ENCODE measurements at places on chromosomes 5 and 9.

- no peak for DNase-seq
These were observed 261.4 kb upstream of the KLF4 start for GRCh38 chr9:107750741-107751566.

DNA sequence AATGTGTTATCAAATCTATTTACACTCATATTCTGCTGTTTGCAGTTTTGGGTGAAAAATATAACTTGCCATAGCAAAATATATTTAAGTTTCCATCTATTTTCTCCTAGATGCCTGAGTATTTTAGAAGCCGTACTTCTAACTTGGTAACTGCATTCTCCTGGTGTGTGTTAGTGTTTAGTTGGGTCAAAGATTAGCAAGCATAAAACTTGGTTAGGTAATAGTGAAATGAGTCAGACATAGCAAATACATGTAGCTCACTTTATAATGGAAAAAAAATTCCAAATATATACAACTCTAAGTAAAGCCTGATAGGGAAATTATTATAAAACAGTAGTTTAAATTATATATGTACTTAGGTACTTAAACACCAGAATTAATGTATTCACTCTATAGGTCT, 640.7 kb upstream of the ST8SIA4 start:
- DNase-seq, result no peak

GRCh38 chr5:109844695-109845094, 155.0 kb downstream of the MAN2A1 start:
- DNase-seq, result no peak

- DNase-seq, result peak; percentile 66
These were observed 1.5 kb upstream of the SHC3 start for GRCh38 chr9:89179895-89180734.

- no peak for DNase-seq
These were observed 211.8 kb downstream of the FANCC start for GRCh38 chr9:95105519-95106287.

- no peak for DNase-seq
These were observed 118.5 kb downstream of the COL23A1 start for GRCh38 chr5:178471711-178472110.

GRCh38 chr5:139265001-139265400, 28.5 kb upstream of the MATR3 start:
- DNase-seq, result no peak

DNA sequence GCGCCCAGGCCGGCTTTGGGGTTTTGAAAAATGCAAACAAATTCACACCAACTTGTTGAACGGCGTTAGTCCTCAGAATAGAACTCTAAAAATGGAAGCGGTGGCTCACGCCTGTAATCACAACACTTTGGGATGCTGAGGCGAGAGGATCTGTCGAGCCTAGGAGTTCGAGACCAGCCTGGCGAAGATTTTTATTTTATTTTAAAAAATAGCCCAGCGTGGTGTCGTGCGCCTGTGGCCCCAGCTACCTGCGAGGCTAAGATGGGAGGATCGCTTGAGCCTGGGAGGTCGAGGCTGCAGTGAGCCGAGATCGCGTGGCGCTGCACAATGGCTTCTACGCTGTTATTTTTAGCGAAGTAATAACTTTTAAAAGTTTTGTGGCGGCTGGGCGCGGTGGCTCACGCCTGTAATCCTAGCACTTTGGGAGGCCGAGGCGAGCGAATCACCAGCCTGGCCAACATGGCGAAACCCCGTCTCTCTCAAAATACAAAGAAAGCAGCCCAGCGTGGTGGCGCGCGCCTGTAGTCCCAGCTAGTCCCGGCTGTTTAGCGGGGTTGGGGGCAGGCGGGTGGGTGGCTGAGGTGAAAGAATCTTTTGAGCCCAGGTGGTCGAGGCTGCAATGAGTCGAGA, 694 bp upstream of the PLIN2 start:
- peak; percentile 79 for DNase-seq

GRCh38 chr5:57311921-57312735, 138.3 kb downstream of the GPBP1 start:
- DNase-seq, result no peak

GRCh38 chr9:79151791-79152190, 420.0 kb upstream of the TLE4 start:
- DNase-seq, result no peak

GRCh38 chr5:87054821-87055220, 212.9 kb upstream of the RASA1 start:
- no peak for DNase-seq

- DNase-seq, result no peak
These were observed 137.2 kb downstream of the CAVIN4 start for GRCh38 chr9:100715100-100715380.

DNA sequence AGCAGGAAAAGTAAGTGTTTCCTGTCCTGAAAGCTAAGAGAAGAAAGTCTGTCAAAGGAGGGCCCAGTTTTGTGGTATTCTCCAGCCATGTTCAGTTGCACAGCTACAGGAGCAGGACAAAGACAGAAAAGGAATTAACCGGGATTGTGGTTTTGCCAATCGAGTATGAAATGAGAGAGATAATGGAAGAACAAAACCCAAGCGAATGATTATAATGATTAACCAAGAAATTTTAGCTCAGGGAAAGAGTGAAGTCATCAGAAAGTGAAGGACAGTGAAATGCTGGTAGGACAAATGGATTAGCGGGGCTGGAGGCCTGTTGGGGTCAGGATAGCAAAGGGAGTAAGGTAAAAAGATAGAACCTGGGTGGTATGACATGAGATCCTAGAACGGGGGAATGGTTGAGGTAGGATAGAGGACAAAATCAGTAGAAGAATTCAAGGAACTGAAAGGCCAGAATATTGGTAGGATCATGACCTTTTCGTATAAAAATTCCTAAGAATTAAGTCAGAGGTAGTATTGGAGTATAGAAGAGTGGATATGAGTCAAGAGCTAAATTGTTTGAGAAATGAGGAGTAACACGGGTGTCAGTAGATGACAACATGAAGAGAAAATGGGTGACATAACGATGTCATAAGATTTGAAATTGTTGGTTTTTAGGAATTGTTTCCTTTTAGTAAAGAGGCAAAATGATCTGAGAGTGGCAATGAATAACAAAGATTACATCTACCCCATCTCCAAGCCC, 52.8 kb downstream of the DIAPH1 start:
- no peak for DNase-seq

DNA sequence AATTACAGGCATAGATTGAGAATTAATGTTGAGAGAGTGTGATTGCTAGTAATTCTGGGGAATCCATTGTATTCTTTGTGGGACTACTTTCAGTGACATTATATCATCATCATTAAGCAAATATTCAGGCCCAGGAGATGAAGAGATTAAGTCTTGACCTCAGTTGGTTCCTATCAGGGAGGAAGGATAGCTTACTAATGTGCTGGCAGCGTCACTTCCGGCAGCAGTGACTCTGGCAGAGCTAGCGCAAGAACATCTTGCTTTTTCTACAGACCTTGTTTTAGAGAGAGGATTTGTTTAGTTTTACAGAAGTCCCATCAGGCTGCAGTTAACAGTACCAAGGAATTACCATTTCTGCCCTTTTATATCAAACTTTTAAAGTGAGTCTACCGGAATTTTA, 20.3 kb downstream of the OSTF1 start:
- DNase-seq, result no peak

DNA sequence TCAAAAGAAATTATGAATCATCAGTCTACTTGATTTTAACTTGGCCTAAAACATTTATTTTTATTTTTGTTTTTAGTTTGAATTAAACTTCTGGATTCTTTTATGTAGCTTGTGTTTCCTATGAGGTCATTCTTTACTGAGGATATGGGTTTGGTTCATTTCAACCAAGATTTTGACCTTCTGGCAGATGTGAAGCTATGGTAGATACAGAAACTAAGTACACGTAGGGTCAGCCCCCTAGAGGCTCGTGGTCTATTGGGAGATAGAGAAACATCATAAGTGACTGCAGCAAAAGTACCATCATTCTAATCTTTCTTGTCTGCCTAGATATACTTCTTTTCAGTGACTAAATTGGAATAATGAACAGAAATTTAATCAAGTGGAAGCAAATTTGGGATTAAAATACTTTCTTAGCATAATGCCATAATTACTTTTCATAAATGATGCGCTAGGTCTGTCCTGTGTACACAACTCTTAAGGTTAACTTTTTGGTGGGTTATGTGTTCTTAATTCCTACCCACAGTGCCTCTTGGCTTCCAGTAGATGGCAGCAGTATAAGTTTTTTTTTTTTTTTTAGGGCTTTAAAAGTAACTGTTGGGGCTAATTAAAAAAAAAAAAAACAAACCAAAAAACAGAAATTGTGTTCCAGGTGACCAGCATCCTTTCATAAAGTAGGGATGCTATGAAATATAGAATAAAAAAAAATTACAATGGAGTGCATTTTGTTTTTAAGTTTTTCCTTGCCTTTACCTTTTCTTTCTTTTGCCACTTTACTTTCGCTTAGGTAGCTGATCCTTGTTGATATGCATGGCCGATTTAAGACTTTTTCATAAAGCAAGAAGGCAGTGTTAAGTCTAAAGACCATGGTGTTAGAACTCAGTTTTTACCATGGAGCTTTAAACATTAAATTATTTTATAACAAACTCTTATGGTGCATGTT, 49.9 kb downstream of the LRRTM2 start:
- DNase-seq, result no peak

DNA sequence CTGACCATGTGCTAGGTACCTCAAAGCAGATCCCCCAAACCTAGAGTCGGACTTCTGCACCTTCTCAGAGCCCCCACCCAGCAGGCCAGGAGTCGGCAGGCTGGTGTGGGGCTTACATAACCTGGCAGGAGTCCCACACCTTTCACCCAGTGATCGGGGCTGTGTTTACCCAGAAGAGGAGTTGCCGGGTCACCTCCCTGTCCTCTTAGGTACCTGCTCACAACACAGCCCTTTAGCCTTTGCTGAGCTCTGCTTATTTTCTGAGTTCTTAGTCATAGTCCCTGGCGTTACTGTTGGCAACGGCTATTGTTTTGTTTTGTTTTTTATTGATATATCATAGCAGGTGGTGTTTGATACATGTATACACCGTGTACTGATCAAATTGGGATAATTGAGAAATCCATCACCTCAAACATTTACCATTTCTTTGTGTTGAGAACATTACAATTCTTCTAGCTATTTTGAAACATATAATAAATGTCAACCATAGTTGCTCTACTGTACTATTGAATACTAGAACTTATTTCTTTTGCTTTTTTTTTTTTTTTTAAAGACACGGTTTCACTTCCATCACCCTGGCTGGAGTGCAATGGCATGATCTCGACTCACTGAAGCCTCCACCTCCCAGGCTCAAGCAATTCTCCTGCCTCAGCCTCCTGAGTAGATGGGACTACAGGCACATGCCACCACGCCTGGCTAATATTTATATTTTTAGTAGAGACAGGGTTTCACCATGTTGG, 10.4 kb upstream of the EEIG1 start:
- DNase-seq, result no peak

DNA sequence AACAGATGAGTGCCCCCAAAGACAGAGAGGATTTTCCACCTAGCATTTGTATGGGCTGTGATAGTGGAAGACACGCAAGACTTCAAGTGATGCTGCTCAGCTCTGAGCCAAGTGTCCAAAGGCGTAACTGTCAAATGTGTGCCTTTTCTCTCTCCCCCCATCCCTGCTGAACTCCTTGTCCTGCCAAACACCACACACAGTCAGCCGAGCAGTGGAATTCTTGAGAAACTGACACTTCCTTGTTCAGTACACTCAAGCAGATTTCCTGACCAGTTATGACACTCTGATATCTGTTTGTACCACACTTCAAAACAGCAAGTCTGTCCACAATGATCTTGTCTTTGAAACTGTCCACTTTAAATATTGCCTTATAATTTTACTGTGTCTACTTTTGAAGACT, 166.4 kb downstream of the PIK3R1 start:
- no peak for DNase-seq

- no peak for DNase-seq
These were observed 27.9 kb downstream of the AFAP1L1 start for GRCh38 chr5:149299451-149300054.

DNA sequence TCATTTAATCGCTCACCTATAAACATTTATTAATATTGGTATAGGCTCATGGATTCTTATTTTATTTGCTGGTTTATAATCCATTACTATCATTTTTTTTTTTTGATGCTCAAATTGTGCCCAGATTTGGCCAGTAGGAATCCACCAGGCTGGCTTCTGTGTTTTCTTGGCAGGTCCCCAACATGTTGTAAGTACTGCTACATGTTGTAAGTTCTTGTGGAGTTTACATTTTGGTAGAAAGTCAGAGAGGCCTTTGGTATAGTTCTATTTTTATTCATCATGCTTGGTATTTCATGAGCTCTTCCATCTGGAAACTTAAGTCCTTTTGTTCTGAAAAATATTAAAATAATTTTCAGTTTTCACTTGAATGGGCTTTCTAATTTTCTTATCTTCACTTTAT, 47.1 kb downstream of the MAT2B start:
- DNase-seq, result no peak

GRCh38 chr9:89022001-89022759, 30.9 kb downstream of the S1PR3 start:
- no peak for DNase-seq

GRCh38 chr9:27408001-27408400, 111.1 kb upstream of the EQTN start:
- DNase-seq, result no peak

DNA sequence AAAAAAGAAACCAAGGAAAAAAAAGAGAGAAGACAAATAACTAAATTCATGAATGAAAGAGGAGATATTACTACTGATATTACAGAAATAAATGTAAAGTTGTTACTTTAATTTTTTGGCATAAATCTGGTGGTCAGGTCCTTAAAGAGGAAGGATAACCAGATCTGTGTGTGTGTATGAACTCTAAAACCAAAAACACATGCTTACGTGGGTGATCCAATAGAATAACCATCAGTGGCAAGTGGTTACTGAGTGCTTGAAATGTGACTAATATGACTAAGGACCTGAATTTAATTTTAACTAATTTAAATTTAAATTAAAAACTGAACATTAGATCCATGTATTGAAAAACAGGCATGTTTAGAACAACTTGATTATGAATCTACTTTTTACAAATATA, 10.3 kb downstream of the SLC28A3 start:
- no peak for DNase-seq

- no peak for DNase-seq
These were observed 328.6 kb downstream of the TRPM3 start for GRCh38 chr9:70792796-70793195.

- DNase-seq, result no peak
These were observed 122.5 kb upstream of the RFX3 start for GRCh38 chr9:3648266-3648665.

GRCh38 chr9:108579757-108580439, 275.9 kb downstream of the ACTL7B start:
- DNase-seq, result no peak

- no peak for DNase-seq
These were observed 45.1 kb downstream of the PRRT1B start for GRCh38 chr9:131590449-131590848.

GRCh38 chr5:174336479-174336878, 291.0 kb downstream of the NSG2 start:
- no peak for DNase-seq

DNA sequence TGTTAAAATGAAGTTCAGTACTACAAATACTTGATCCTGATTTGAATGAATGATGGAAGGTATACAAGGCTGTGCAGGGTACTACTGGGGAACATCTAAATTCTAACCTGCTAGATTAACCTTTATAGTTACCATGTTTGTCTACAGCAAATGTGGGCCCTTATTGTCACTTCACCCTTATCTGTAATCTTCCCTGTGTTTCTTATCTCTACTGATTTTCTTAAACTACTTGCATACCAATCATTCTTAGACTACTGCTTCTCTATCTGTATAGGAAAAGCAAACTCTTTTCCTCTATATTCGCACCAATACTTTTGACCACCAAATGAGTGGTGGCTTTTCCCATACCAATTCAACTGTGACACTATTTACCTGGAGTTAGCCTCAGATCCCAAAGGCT, 210.7 kb downstream of the HINT1 start:
- DNase-seq, result no peak
